ENCODE measurements at places on chromosomes 1 and 21.

- no peak for DNase-seq
Observed at GRCh38 chr1:4268262-4268888, 368.3 kb upstream of the C1orf174 start.

GRCh38 chr1:10586125-10586524, 111.4 kb downstream of the PEX14 start:
- DNase-seq = no peak

- no peak for DNase-seq
Observed at GRCh38 chr1:34369701-34370455, 193.2 kb downstream of the C1orf94 start.

DNA sequence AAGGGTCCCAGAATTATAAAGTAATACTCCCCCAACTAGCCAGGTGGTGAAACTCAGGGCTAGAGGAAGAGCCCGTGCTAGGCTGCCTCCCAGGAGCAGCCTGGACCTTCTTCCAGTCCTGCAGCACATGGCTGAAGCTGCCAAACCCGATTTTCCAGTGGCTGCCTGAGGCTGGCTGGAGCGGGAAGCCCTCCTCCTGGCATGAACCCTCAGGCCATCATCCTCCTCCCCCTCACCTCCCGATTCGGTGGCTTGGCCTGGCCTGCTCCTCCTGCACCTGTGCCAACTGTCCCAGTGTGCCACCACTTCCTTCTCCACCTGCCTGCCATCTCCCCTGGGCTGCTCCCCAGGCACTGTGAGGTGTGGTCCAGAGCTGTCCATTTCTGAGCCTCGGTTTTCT, 3.0 kb upstream of the TSPAN1 start:
- DNase-seq = no peak

GRCh38 chr1:210342986-210343780, 14.5 kb downstream of the HHAT start:
- peak; percentile 52 for DNase-seq

DNA sequence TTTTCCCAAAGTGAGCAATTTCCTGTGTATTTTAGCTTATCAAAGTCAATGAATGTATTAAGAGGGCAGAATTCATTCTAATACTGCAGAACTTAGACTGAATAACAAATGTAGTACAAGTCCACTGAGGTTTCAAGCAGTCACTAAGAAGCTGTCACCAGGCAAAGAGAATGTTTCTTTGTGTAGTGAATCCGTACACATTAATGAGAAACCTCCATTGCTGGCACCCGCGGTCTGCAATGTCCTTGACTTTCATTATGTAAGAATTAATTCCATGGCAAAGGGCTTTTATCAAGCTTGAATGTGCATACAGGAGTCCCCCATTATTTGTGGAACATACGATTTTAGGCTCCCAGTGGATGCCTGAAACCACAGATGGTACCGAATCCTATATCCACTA, 719.5 kb upstream of the TMPRSS15 start:
- DNase-seq = peak; percentile 11

DNA sequence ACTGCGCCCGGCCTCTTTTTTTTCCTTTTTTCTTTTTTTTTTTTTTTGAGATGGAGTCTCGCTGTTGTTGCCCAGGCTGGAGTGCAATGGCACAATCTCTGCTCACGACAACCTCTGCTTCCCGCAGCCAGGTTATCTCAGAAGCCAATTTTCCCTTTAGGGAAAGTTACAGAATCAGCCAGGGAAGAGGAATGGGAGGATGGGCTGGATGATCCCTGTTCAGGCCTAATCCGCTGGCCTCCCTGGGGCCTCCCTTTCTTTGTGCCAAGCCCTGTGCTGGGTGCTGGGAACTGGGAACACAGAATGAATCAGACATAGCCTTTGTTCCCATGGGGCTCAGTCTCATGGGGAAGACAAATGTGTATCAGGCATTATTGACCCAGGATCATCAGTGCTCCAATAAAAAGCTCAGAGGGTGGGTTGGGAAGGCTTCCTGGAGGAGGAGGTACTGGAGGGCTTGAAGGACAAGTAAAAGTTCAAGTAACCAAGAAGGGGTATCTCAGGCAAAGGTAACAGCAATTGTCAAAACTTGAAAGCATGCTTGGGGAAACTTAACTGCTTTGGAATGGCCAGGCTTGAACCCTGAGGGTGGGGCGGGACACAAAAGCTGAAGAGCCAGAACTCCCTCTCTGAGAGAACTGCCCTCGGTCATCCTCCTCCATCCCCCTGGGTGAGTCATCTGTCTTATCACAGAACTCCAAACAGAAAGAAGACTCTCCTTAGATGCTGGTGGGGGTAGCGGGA, 14.3 kb downstream of the ECHDC2 start:
- DNase-seq = no peak

- peak; percentile 80 for DNase-seq
Observed at GRCh38 chr1:44947063-44947773, 39.2 kb downstream of the EIF2B3 start.

- no peak for DNase-seq
Observed at GRCh38 chr1:234918961-234919761, 209.5 kb downstream of the TOMM20 start.

DNA sequence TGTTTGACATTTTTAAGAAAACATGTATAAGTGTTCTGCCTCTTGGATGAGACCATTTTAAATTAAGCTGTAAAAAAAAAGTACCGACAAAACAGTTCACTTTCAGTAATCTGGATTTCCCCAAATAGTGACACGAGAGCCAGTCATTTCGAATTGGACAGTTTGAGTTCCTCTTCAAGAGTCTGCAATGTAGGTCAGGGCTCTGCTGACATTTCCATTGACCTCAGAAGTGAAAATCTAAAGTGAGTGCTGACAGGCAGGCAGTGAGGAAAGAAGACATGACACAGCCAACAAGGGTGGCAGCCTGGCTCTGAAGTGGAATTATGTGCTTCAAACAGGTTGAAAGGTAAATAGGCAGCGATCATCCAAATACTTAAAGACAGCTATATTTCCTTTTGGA, at the start of gene IL23R:
IL23R (plus strand) TSS at position 259 of the 400 bp plus-strand sequence. CDS start 1,667 bp downstream, outside the sequence.
- no peak for DNase-seq

DNA sequence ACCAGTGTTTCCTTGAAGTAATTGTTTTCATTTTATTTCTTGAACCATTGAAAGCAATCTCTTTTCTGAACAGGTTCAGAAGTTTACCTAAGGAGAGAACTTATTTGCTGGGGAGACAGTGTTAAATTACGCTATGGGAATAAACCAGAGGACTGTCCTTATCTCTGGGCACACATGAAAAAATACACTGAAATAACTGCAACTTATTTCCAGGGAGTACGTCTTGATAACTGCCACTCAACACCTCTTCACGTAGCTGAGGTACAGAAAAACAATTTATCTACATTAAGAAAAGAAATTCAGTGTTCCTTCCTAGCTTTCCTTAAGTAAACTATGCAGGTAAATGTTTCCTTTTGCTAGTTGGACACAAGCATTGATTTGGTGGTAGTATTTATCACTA, 27.4 kb downstream of the AGL start:
- no peak for DNase-seq

GRCh38 chr1:41773842-41774241, 144.9 kb downstream of the HIVEP3 start:
- no peak for DNase-seq

DNA sequence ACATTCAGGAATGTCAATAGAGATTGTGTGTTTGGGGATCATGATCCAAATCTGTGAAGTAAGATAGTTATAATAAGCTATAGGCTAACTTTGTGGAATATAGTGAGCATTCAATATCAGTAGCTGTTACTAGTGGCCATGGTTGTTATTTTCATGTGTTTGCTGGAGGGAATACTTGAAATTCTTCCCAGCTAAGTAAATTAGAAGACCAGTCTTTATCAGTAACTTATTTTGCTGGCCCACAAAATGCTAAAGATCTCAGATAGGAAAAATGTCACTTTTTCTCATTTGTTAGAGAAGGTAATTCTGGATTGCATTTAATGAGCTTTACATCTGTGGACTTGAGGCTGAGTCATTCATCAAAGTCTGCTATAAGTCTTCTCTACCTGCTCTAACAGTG, 156.1 kb upstream of the LRRC7 start:
- DNase-seq = no peak

DNA sequence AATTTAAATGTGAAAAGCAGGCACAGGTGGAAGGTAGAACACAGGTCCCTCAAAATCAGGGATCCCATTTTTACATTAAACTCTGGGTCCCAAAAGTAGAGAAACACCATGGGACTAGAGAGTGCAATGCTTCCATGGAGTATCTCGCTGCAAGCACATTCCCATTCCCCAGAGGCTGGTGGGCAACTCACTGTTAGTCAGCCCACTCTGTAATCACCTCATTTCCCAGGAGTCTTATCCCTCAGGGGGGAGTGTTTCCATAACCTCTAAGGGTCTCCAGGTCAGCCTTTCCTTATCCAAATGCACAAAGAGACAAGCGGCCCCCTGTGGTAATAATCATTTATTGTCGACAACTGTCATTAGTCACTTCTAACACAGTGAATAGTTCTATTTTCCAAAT, 490.1 kb upstream of the LRRC7 start:
- no peak for DNase-seq

- DNase-seq = no peak
Observed at GRCh38 chr1:27342778-27343638, 1.2 kb downstream of the SYTL1 start.

- DNase-seq = no peak
Observed at GRCh38 chr1:41412748-41413147, 51.5 kb downstream of the FOXO6 start.

DNA sequence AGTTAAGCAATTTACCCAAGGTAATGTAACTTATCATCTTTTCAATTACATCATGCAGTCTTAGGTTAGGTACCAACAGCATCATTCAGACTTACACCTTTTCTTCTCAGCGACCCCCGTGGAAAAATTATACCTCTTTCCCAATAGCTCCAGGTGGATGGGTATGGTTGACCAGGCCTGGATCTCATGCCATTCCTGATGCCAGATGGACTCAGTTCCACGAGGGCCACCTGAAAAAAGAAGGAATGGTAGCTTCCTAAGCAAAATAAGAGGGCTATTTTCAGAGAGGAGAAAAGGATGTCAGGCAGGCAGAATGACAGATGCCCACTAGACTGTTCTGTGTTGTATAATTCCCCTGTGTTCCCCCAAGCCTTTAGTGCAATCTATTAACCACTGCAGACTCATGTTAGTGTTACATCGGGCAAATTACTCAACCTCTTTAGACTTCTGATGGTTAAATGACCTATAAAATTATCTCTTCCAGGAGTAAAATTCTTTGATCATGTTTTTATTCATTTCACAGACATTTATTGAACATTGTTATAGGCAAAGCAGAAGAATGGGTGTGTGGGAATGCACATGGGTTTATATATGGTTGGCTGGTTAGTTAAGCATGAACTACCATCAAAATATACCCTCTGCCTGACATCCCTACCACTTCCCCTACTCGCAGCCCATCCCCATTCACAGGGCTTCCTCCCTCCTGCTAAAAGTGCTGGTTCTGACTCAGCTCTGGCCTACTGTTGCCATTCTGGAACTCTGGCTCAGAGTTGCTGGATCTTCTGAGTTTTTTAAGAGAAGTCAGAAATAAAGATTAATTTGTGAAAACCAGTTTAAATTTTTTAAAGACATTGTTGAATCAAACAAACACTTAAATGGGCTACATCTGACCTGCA, 10.6 kb upstream of the MYSM1 start:
- DNase-seq = no peak

DNA sequence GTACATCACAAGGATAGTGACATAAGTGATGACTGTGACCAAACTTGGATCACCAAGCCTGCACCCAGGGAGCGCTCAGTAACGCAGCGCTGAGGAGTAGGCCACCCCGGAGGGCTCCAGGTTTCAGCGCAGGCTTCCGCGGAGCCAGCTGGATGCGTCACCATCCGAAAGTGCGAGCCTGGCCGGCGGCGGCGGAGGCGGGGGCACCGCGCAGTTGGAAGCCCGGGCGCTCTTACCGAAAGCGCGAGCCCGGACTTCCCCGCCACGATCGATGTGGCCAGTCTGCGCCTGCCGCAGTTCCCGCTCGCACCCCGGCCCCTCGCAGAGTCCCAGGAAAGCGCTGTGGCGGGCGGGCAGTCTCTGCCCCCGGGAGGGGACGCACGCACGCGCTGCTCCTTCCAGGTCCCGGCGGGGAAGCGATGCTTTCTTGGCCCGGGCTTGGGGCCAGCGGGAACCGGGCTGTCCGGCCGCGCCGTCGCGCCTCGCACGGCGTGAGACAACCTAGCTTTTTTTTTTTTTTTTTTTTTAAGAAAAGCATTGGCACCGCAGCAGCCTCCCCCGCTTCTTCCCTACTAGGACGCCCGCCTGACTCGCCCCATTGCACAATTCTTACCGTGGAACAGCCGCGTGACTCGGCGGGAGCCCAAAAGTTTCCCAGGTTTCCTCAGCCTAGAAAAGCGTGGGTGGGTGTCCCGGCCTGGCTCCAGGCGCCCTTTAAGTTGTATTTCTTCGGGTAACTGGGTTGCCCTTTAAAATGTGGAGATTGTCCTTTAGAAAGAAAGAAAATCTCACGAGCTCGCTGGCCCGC, 36.4 kb upstream of the JAK1 start:
- DNase-seq = no peak

- DNase-seq = no peak
Observed at GRCh38 chr1:28761189-28761588, 24.4 kb downstream of the YTHDF2 start.

DNA sequence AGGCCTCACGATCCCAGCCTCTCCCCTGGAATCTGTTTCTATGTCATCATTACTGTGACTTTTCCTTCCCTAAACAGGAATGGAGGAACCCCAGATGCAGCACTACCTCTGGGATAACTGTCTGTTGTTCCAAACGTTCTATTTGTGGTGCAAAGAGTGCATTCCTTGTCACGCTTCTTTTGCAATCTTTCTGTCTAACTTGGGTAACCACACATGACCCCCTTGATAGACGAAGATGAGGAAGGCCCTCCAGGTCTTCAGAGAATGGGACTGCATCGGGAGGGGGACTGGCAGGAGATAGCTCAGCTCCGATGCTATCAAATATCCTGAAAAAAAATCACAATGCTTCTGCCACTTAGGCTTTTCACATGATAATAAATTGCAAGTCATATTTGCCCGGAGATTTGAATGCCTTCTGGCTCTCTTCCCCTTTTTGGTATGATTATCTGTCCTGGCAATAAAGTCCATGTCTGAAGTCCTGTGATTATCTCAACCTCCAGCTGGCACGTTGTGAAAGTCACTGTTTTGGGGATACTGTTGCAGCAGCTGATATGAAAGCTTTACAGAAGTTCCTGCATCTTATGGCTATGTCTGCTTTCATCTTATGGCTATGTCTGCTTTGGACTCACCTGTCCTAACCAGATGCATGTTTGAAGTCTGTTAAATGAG, 148.7 kb upstream of the LMO4 start:
- no peak for DNase-seq

DNA sequence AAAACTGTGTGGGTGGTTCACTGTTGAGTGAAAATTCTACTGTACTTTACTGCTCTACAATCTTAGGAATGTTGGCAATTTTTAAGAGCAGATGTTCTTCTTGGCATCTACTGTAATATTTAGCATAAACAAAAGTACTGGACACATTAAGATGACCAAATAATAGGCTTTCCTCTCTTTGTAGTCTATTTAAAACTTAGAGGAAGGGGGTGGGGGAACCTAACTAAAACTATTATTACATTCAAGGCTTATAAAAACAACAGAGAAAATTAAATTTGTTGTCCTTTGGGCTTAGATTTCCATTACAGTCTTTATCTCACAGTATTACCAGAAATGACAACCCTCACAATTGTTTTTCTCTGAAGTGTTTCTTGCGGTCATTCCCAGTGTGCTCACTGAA, 181.2 kb downstream of the PLPPR4 start:
- DNase-seq = no peak

- DNase-seq = no peak
Observed at GRCh38 chr1:178844436-178844835, 26.4 kb downstream of the ANGPTL1 start.

All from NCI-H1092 (cell line).